Activated naive CD4-positive, alpha-beta T cell (primary cell): ENCODE measurements at places on chromosomes 2 and 18.

GRCh38 chr2:53787614-53788289, 908 bp downstream of the ERLEC1 start:
- DNase-seq = no peak

DNA sequence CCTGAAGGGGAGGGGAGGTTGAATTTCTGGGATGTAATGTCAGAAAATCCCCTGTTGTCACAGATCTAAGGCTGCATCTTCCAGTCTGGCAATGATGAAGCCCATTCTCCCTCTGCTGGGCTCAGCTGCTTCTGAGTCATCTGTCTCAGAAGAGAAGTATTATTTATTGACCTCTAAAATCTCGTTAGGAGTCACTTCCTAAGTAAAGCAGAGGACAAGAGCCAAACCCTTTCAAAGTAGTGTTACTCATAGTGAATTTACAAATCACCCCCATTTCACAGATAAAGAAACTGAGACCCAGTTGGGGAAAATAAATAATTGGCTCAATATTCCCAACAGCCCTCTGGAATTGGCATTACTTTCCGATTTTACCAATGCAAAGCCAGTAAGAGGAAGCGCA, 167.3 kb upstream of the SKOR2 start:
- no peak for DNase-seq

GRCh38 chr2:216104691-216105090, 4.5 kb upstream of the XRCC5 start:
- DNase-seq = no peak

DNA sequence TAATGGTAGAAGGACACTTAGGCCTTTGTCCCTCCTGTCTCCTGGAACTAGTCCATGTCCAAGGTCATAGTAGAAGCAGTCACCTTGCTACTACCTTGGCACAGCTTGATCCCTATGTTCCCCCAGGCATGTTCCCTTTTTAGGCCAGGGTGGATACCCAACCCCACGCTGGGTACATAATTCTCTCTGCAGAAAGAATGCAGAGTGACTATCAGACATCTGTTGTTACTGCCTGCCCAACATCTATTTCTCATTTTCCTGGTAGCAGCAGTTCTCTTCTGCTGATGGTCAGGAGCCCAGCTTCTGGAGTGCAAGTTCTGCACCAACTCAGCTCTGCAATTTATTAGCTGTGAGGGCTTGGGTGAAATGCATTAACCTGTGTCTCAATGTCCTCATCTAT, 4.4 kb upstream of the METTL21A start:
- no peak for DNase-seq

GRCh38 chr18:51006948-51007789, 22.8 kb upstream of the SMAD4 start:
- no peak for DNase-seq

DNA sequence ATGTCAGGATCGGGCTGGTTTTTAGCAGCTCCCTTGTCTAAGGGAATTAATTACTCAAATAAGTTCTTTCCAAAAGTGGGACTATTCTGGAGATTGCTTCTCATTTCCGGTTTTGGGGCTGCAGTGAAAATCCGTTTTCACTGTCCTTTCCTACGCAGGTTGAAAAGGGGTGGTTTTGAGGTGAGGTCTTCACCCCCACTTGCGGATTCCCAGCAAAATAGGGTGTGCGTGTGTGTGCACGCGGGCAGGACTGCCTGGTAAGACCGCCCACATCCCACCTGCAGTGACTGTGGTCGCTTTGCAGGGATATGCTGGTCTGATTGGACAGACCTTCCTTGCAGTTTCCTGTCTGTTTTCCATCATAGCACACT, 472 bp upstream of the PLEKHM3 start:
- DNase-seq = peak; percentile 16

DNA sequence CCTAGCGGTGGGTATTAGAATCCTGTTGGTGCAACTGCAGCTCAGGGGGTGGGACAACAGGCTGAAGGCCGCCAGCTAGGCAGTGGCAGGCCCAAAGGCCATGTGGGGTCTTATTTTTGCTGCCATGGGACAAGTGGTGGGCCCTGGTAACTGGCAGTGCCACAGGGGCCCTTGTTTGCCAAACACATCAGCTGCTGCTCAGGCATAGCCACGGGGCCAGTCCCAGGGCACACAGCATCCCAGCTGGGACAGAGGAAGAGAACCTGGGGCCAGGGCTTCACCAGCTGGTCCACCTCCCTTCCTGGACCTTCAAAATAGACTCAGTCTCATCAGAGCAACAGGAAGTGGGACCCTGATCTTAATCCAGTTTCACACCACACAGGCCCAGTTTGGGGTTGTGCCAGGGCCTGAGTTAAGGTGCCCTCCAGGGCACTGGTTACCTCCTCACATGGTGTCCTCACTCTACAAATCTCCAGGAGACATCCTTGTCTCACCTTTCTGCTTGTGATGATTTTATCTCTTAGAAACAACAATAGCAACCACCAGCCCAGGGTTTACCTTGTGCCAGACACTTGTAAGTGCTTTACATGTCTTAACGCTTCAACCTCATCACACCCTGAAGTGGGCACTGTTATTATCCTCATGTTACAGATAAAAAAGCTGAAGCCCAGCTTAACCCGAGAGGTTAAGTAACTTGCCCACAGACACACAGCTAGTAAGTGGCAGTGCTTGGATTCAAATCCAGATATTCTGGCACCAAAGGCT, 98.5 kb downstream of the GYPC start:
- DNase-seq = no peak

DNA sequence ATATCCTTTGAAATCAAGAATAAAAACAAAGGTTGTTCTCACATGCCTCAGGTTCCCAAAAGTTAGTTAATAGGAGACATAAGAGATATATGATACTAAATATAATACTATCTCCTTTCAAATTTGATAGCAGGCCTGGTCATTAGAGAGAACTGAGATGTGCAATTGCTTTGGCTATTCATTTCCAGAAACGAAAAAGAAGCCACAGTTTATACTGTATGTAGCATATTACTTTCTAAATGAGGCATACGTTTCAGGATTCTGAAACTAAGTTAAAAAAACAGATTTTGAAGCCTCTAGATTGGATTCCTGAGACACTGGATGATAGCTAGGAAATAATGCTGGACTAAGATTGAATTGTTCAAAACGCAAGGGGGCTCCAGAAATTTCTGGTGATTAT, 7.1 kb downstream of the PPP1R1C start:
- DNase-seq = no peak

DNA sequence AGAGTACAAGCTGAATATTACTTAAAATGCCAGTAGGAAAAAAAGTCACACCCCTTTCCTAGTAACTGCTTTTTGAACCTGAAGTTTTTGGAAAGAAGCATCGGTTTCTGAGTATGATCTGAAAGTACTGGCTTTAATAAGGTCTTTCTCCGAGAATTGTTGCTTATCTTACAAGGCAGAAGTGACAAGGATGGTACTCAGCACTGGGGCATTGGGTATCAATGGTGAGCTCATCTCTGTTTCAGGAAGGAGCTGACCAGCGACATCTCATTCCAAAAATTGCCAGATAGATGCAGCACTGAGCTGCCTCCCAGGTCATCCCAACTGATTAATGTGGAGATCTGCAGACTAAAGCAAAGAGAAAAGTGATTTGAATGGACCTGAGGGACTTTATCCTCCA, 85.4 kb downstream of the FMNL2 start:
- DNase-seq = no peak

DNA sequence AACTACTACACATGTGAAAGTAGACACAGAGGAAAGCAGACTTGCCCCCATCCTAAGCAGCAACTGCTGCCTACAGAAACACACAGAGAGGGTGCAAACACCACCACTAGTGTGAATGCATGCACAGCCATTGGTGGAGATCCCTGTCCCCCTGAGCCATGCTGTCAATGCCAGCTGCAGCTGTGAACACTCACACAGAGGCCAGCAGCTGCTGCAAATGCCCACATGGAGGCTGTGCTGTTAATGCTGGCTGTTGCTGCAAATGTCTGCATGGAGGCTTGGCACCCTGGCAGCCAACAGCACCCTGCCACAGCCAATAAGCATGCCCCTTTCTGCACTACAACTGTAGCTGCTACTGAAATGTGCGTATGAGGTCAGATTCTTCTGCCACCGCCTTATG, 355.0 kb downstream of the LNPK start:
- no peak for DNase-seq

- no peak for DNase-seq
Measured at GRCh38 chr2:133787207-133787606, 218.9 kb upstream of the NCKAP5 start.

DNA sequence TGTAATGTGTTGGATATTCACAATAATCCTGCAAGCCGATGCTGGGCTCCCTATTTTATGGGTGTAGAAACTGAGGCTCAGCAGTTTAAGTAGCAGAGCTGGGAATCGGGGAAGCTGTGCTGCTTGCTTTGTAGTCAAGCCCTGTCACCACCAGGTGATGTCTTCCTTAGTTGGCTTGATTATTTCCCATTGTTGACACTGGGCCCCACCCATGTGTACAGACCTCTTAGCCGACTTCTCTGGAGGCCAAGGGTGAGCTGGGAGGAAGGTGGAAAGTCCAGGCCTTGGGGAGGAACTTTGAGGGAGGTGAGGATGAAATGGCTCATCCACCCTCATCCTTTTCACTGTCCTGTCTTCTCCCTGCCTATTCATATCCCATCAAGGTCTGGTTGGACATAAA, 60.0 kb downstream of the CAPN13 start:
- DNase-seq = no peak

DNA sequence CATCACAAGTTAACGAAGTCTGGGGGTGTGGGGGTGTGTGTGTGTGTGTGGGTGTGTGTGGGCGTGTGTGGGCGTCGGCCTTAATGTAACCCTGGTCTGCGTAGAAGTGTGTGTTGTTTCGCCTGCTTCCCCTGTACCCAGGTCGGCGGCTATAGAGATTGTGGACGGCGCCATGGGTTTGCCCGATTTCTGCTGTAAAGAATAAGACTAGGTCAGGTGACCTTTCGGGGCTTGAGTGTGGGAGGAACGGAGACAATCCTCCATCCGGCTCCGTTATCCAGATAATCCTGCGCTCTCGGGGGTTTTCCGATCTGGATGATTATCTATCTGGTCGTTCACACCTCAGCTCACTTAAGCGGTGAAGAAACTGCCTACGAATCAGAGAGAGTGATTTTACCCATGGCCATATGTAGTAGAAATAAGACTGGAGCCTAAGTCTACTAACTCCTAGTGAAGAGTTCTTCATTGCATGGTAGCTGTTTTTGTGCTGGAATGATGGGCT, 543 bp downstream of the HADHB start:
- DNase-seq = peak; percentile 28

- no peak for DNase-seq
Measured at GRCh38 chr18:8366656-8367055, 242.6 kb upstream of the RAB12 start.

DNA sequence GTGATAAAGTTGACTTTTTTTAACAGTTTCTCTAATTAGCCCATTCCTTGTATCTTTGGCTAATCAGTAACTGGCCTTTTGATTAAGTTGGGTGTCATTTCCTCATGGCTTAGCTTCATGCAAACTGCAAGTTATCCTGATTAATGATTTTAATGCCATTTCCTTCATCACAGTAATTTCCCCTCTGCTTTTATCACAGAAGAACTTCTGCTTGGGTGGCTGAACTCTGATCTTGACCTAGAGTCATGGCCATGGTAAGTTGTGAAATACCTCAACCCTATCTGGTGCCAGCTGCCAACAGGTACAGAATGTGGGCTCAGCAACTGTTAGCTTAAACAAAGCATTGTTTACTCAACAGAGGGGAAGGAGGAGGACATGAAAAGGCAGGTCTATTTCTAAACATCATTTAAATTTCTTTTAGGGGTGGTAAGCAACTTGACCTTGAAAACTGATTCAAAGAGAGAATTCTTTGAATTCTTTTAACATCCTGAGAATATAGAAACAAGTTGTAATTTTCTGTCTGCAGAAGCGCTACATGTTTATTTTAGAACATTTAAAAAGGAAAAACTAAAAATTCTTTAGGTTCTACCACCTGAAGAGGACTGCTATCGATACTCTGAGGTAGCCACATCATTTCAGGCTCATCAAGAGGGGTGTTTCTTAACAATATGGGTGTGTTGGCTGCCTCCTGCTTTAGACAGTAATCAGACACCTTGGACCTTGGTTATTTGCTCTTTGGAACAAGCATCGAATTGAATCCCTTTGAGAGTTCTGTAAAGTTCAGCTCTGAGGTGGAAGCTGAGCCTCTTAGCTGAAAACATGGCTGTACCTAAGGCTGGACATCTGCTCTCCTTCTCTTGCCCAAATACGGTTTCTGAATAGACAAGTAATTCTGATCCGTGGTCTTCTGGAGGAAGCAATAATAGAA, 39.7 kb downstream of the ANXA4 start:
- no peak for DNase-seq

DNA sequence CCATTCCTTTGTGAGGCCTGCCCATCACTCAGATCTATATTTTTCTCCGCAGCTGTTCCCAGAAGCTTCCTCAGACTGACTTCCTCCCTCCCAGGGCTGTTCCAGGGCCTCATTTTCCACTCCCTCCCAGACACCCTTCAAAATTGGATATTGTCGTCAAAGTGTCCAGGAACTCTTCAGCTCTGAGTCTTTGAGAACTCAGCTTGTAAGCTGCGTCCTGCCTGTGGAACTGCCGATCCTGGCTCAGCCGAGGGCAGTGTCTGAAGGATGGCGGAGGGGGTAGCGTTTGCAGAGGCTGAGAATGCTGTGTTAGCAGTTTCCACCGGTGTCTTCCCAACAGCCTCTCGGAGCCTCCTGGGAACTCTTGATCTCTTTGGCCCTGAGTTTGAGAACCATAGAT, 27.1 kb downstream of the NCK2 start:
- DNase-seq = no peak
